CD4-positive, alpha-beta T cell treated with Interleukin-2 at 100 ng/mL for 4 hours (primary cell): ENCODE measurements at places on chromosomes 7 and 10.

DNA sequence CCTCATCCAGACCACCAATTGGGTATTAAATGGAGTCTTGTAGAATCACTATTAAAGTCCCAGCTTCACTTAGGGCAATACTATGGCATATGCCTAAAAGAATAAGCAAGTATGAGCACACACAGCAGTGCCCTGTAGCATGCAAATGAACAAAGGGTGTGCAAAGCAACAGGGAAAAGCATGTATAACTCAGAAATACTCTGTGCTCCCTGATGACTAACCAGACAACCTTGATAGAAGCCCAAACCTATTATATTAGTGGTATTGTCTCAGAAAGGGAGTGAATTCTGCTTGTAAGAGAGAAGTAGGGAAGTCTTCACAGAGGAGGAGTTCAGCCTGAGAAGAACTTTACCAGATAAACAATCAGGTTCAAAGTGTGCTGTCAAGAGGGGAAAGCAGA is 131.2 kb downstream of the DGKI start:
- no peak for DNase-seq

DNA sequence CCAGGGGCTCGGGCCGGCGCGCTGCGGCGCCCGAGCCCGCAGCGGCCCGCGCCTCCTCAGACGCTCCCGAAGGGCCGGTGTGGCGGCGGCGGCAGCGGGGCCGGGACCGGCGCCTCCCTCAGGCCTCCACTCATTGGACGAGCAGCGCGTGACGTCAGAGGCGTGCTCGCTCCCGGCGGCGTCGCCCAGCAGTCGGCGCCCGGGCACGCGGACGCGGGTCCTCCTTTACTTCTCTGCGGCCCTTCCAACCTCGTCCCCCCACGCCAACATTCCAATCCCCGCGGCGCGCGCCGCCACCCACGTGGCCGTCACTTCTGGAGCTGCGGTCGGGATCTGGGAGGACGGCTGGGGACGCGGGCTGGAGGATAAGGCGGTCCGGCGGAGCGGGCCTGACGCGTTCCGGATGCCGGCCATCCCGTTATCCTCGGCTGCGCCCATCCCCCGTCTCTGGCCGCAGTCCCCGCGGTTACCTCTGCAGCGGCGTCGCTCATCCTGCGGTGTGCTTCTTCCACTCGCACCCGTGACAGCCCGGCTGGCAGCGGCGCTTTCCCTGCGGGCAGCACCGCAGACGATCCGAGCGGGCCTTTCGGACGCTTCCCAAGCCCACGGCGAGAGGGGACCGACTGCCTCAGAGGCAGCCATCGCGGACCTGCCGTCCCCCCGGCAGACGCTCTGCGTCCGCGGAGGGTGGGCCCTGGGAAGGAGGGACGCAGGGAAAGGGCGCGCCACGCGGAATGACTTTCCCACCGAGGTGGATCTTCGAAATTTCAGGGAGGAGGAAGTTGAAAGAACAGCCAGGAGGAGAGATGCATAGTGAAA is at the start of gene PDZD8:
PDZD8 (minus strand) TSS at position 81 of the 819 bp plus-strand sequence. CDS start 213 bp downstream, outside the sequence.
- DNase-seq, result peak; percentile 89

GRCh38 chr7:158919686-158920085 is 63.3 kb downstream of the DYNC2I1 start:
- DNase-seq, result no peak

DNA sequence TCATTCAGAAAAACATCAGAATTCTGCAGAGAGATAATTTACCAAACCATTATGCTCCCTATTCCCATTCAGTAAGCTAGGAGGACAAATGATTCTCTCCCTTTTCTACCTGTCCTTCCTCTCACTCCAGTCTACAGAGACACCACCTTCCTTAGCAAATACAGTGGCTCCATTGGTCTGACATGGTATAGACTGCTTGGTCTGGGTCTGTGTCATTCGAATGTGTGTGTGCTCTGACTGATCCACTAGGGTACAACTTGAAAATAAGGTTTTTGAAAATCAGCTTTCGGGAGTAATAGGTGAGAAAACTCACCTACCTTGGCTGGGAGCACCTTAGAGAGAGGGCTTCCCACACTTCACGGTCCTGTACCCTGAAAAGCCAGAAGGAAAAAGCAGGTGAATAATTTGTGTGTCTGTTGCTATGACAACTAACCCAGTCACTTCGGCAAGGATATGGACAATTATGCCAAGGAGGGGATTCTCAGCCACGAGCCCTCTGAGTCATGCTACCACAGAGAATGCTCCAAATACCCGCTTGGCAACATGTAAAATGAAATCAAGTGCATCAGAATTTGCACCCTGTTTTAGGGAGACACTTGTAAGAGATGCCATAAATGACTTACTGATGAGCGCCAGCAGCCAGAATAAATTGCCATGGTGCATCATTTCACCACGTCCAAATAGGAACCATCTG is 114.5 kb upstream of the PRKCQ start:
- DNase-seq, result no peak

- no peak for DNase-seq
Measured at GRCh38 chr7:7695111-7695817, 23.1 kb downstream of the RPA3 start.

GRCh38 chr10:110398419-110399105 is 93.8 kb upstream of the SMNDC1 start:
- DNase-seq, result no peak
